ENCODE measurements at places on chromosomes 7 and 10. TPM values are rescaled to one million over a fixed set of nuclear protein-coding genes. Genes with fewer than 3 reads are reported as not detected.

DNA sequence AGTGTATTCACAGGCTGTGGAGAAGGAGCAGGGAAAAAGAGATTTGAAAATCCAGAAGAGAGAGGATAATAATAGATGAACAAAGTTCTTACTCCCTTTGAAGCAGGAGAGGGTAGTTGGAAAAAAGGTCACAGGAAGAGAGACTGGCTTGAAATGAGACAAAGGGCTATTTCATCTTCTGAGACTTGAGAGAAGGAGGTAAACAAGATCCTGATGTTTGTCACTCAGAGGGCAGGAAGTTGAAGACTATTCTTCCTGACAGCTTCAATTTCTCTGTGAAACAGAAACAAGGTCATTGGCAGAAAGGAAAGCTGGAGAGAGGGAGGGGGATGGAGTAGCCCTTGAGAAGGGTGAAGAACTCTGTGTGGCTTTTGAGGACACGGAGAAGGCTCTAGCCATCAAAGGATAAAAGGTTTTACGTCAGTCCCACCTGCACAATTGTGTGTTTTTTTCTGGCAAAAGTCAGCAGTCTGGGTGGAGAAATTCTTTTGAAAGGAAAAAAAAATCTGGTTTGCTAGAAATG lies 216.1 kb upstream of the STEAP4 start:
- H3K36me3 ChIP-seq: no peaks in the 10 kb centered on the region
- no peak overlapping the region for H3K4me3 ChIP-seq
- DNase-seq: no peak
- H3K27me3 ChIP-seq: no peaks in the 10 kb centered on the region
- H3K27ac ChIP-seq: no peak overlapping the region

- H3K36me3 ChIP-seq: no peaks in the 10 kb centered on the region
- no peak overlapping the region for H3K4me3 ChIP-seq
- no peaks in the 10 kb centered on the region for H3K4me1 ChIP-seq
- no peak for DNase-seq
- no peaks in the 10 kb centered on the region for H3K27me3 ChIP-seq
Measured at GRCh38 chr10:70920519-70920918, 32.2 kb upstream of the PCBD1 start.

DNA sequence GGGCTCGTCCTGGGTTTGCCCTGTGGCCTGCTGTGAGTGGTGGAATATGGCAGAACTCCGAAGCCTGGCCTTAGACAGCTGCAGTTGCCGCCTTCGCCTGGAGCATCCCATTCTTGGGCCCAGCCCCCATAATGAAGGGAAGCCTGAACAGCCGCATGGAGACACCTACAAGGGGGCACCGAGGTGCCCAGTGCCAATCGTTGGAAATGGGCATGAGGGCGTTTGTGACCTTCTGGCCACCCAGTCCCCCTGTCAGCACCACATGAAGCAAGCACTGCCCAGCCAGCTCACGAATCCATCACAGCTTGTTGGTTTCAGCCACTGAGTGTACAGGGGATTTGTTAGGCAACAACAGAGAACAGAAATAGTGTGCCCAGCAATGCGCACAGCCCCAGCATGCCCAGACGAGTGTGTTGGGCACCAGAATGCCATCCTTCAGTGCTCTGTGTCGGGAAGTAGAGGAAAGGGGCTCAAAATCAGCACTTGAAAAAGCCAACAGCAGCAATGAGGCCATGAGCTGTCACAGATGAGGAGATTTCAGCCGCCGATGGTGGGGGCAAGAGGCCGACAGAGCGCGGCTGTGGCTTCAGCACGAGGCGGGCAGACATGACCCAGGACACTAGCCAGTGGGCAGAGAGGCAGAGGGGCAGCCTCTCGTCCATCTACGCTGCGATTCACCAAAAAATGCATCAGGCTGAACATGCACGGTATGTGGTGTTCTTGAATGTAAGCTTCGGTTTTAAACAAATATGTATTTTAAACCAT lies 91.2 kb downstream of the TNS3 start:
- H3K4me1 ChIP-seq: no peaks in the 10 kb centered on the region
- H3K27me3 ChIP-seq: no peaks in the 10 kb centered on the region
- no peak overlapping the region for H3K27ac ChIP-seq
- no peak overlapping the region for H3K4me3 ChIP-seq
- no peak for DNase-seq
- no peaks in the 10 kb centered on the region for H3K36me3 ChIP-seq

- no peaks in the 10 kb centered on the region for H3K36me3 ChIP-seq
- no peak overlapping the region for H3K27ac ChIP-seq
- no peaks in the 10 kb centered on the region for H3K27me3 ChIP-seq
- H3K4me3 ChIP-seq: no peak overlapping the region
- no peak for DNase-seq
Measured at GRCh38 chr10:49688261-49688846, 8.9 kb downstream of the C10orf53 start.

- H3K4me1 ChIP-seq: no peaks in the 10 kb centered on the region
- H3K36me3 ChIP-seq: no peaks in the 10 kb centered on the region
- no peaks in the 10 kb centered on the region for H3K27me3 ChIP-seq
- no peak overlapping the region for H3K4me3 ChIP-seq
- H3K27ac ChIP-seq: no peak overlapping the region
Measured at GRCh38 chr10:87983716-87984115, 120.3 kb downstream of the PTEN start.

DNA sequence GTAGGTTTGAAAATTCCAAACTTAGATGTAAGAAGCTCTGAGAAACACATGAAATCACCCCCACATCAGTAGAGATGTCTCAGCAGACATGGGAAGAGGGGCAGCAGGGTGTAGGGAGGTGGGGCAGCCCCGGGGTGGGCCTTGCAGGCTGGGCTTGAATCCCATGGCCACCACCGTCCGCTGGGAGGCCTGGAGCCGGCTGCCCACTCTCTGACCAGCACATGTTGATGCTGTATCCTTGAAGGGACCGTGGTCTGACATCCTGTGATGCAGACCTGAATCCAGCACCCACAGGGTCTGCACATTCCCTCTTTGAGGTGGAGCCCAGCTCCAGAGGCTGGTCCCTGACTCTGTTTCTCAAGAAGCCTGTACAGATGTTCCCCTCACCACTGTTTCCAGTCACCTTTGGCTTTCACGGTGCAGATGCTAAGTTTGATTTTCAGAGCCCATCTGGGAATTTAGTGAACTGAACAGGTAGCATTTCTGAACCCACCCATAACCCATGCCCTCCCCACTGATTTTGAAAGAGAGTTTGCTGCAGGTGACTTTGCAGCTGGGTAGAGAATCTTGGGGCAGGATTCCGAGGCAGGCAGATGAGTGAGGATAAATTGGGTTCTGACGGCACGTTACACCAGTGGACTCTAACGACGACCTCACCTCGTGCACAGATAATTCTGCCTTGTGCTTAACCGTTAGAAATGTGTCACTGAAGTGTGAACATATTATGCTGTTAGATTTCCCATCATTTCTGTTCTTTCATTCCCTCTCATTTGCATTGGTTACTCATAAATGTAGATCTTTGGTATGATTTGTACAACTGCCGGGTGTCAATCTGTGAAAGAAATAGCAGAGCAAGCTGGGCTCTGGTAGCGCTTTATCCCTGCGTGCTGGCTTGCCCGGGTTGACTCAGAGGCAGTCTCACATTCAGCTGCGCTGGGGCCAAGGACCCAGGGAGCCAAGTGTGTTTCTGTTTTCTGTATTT lies 45.7 kb downstream of the IKZF1 start:
- peaks cover 27% of the 10 kb centered on the region for H3K36me3 ChIP-seq
- peak overlapping the region; percentile 4 for H3K4me3 ChIP-seq
- H3K27me3 ChIP-seq: no peaks in the 10 kb centered on the region
- H3K27ac ChIP-seq: peak overlapping the region; percentile 93
- peaks cover 96% of the 10 kb centered on the region for H3K4me1 ChIP-seq

- no peak overlapping the region for H3K4me3 ChIP-seq
- no peaks in the 10 kb centered on the region for H3K36me3 ChIP-seq
- H3K27ac ChIP-seq: no peak overlapping the region
- DNase-seq: no peak
- H3K4me1 ChIP-seq: peaks cover 9% of the 10 kb centered on the region
Measured at GRCh38 chr10:119784340-119785067, 58.7 kb downstream of the INPP5F start.

DNA sequence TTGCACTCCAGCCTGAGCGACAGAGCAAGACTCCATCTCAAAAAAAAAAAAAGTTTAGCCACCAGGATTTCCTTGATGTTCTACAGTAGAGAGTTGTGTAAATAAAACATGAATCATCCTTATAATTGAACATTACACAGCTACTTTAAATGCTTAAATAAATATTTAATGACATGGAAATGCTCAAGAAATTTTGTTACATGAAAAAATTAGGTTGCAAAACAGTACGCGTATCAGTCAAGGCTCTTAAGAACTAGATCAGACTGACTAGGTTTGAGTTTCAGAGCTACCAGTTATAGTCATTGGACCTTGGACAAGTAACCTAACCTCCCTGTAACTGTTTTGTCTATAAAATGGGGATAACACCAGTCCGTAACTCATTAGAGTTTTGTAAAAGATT lies 38.7 kb upstream of the GSAP start:
- H3K4me1 ChIP-seq: no peaks in the 10 kb centered on the region
- no peaks in the 10 kb centered on the region for H3K27me3 ChIP-seq
- H3K4me3 ChIP-seq: no peak overlapping the region
- H3K36me3 ChIP-seq: no peaks in the 10 kb centered on the region
- no peak overlapping the region for H3K27ac ChIP-seq
- no peak for DNase-seq

DNA sequence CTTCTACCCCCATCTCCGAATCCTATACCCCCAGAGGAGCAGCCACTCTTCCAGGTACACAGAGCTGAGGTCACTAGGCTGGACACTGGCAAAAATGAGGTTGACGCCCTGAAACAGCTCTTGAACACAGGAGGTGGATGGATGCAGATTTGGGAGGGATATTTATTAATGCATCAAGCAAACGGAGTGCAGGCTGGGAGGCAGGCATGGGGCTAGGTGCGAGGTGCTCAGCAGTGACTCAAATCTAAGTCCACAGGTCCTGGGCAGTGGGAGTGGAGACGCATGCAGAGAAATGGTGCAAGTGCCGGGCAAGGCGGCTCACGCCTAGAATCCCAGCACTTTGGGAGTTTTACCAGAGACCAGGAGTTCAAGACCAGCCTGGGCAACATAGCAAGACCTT lies 11.0 kb downstream of the GUSB start:
- no peak for DNase-seq
- no peaks in the 10 kb centered on the region for H3K36me3 ChIP-seq
- H3K27ac ChIP-seq: no peak overlapping the region
- no peaks in the 10 kb centered on the region for H3K4me1 ChIP-seq

DNA sequence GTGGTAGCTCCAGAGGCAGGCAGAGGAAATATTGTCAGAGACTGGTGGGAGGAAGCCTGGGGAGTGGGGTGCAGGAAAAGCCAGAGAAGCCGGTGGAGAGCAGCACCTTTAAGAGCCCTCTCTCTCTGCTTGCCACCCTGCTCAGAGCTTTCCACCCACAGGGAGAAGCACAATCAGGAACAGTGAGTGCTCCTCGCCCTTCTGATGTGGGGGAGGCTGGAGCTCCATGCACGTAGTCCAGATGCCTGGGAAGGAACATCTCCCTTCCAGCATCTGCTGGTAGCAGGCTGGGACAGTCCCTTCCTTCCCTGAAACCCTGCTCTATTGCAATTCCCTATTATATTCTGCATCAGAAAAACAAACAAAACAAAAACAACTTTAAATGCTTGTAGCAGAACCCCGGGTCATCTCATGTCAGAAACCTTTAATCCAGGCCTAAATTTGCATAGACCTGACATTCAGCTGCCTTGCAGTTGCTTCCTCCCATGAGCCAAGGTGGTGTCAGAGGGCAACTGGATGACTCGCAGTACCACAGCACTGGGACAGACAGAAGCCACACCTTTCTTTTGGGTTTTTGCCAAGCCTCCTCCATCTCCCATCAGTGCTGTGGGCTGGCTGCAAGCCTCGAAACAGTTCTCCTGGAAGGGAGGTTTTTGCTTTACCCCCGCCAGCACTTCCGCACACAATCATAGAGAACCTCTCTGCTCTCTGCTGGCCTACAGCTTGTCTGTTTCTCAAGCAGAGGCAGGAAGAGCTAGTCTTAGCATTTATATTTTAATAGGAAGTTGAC lies 13.1 kb downstream of the AVPI1 start:
- no peaks in the 10 kb centered on the region for H3K27me3 ChIP-seq
- H3K4me1 ChIP-seq: no peaks in the 10 kb centered on the region
- H3K36me3 ChIP-seq: peaks cover 40% of the 10 kb centered on the region
- no peak overlapping the region for H3K27ac ChIP-seq
- no peak for DNase-seq

- H3K4me3 ChIP-seq: no peak overlapping the region
- H3K27ac ChIP-seq: no peak overlapping the region
- no peaks in the 10 kb centered on the region for H3K4me1 ChIP-seq
- no peaks in the 10 kb centered on the region for H3K27me3 ChIP-seq
- DNase-seq: no peak
Measured at GRCh38 chr10:49631975-49632374, 18.1 kb downstream of the CHAT start.

DNA sequence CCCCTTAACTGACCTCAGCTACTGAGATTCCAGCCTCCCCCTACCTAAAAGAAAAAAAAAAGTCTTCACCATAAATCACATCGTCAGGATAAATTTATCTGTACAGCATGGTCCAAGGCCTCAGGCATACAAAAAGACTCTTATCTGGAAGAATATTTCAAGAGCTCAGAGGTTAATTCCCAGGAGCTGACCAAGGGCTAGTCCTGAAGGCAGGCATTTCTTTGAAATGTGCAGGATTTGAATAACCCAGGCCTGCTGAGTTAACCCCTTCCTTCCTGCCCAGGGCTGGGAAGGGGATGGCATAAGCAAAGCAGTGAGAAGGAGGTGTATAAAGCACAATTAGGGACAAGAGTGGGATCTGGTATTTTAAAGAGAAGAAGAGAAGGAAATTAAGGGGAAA lies 111.2 kb downstream of the RNLS start:
- no peaks in the 10 kb centered on the region for H3K36me3 ChIP-seq
- H3K27ac ChIP-seq: no peak overlapping the region
- DNase-seq: no peak

GRCh38 chr10:85786401-85786899 lies 580.1 kb downstream of the GRID1 start:
- H3K36me3 ChIP-seq: no peaks in the 10 kb centered on the region
- no peaks in the 10 kb centered on the region for H3K27me3 ChIP-seq
- H3K4me3 ChIP-seq: no peak overlapping the region
- H3K4me1 ChIP-seq: no peaks in the 10 kb centered on the region
- H3K27ac ChIP-seq: no peak overlapping the region

DNA sequence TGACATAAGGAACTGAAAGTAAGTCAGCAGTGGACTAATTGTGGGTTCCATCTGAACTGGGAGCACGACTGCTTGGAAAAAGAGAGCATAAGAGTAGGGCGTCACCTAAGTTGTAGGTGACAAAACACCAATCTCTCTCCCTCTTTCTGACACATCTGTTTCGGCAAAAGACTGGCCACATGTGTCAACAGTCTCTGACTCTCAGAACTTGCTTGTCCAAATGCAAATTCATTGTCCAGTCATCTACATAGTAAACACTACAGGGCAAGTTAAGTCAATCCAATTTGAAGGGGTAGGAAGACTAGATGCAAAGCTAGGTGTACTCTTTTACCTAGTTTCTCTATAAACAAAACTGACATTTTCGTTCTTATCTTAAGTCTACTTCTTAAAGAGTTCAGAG lies 87.7 kb downstream of the ZNF438 start:
- no peaks in the 10 kb centered on the region for H3K27me3 ChIP-seq
- H3K4me1 ChIP-seq: no peaks in the 10 kb centered on the region
- no peak for DNase-seq
- no peak overlapping the region for H3K27ac ChIP-seq
- no peak overlapping the region for H3K4me3 ChIP-seq

Gene PTPN20
- total RNA-seq: 3.8 TPM

Gene VWDE
- 4.0 TPM for total RNA-seq

Gene SYT15B
- total RNA-seq: 0.12 TPM

Gene CACNB2
- total RNA-seq: 0.05 TPM

Gene ELN
- total RNA-seq: not detected

Gene IDE
- total RNA-seq: 38.5 TPM

Gene ZNF804B
- total RNA-seq: not detected

Gene PLA2G12B
- not detected for total RNA-seq

Gene SLIT1
- total RNA-seq: 0.44 TPM

Gene TDRD1
- total RNA-seq: 0.08 TPM

Gene HYAL4
- total RNA-seq: not detected
